ENCODE measurements at places on chromosomes 6 and 20.
A peak's percentile ranks its signal among the peaks of the same experiment; 100 is the strongest.

DNA sequence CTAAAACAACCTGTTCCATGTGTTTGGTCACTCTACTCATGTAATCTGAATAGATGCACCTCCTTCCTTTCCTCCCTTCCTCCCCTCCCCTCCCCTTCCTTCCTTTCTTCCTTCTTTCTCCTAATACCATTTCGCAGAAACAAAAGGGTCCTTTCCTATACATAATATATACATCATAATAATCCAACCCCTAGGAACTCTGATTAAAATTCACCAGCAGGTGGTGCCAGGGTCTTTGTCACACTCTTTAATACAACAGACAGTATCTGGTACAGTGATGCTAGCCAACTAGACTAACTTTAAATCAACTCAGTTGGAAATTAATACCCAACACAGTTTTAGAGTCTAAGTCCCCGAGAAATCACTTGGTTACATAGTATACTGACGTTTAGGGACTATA is 181.2 kb upstream of the SHLD1 start:
- peak; percentile 61 for DNase-seq

DNA sequence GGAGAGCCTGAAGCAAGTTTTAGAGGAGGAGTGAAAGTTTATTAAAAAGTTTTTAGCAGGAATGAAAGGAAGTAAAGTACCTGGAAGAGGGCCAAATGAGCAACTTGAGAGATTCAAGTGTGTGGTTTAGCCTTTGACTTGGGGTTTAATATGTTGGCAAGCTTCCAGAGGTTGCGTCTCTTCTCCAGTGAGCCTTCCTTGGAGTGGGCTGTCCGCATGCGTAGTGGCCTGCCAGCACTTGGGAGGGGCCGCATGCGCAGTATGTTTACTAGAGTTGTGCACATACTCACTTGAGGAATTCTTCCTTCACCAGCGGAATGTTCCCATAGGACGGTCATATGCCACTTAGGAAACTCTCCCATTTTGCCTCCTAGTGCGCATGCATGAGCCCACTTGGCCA is 235.2 kb downstream of the ALDH8A1 start:
- no peak for DNase-seq

- no peak for DNase-seq
Observed at GRCh38 chr6:24287239-24287638, 70.6 kb downstream of the DCDC2 start.

- DNase-seq, result no peak
Observed at GRCh38 chr6:148203281-148203925, 139.2 kb upstream of the SASH1 start.

DNA sequence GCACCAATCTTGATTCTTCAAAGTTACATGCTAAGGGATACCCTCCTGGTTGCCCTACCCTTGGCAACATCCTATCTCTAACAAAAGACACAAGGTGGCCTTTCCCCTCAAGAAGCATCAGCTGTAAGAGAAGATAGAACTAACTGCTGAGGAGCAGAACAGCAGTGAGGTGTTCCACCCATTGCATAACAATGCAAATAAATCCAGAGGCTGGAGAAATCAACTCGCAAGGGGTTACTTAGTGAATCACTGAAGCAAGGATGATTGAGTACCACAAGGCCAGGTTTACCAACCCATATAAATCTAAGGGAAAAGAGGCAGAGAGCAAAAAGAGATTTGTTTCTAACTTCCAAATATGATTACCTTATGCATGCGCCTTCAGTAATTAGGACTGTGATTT is 36.7 kb downstream of the F13A1 start:
- no peak for DNase-seq

GRCh38 chr6:14640631-14641030 is 523.1 kb downstream of the CD83 start:
- no peak for DNase-seq

DNA sequence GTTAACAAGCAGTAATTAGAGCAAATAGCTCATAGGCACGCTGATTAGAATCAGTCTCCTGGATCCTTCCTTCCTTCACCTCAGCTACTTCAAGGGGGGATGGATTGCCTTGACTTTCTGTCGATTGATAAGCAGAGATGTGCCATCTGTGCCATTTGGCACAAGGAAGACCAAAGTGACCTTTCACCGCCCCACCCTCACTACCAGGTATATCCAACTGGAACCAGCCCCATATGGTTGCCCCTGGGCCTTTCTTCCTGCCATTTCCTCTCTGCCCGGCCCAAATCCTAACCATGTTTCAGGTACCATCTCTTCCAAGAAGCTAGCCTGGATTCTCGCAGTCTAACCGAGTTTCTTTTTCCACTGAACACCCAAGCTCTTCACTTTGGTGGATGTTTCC is 8.7 kb upstream of the CPNE5 start:
- DNase-seq, result no peak

GRCh38 chr6:110049696-110050439 is 71.8 kb downstream of the GPR6 start:
- no peak for DNase-seq

GRCh38 chr6:135385299-135385698 is 112.2 kb downstream of the AHI1 start:
- no peak for DNase-seq

GRCh38 chr6:113978084-113978675 is 7.2 kb upstream of the HDAC2 start:
- no peak for DNase-seq

GRCh38 chr6:139156551-139156950 is 21.7 kb downstream of the HECA start:
- DNase-seq, result no peak

DNA sequence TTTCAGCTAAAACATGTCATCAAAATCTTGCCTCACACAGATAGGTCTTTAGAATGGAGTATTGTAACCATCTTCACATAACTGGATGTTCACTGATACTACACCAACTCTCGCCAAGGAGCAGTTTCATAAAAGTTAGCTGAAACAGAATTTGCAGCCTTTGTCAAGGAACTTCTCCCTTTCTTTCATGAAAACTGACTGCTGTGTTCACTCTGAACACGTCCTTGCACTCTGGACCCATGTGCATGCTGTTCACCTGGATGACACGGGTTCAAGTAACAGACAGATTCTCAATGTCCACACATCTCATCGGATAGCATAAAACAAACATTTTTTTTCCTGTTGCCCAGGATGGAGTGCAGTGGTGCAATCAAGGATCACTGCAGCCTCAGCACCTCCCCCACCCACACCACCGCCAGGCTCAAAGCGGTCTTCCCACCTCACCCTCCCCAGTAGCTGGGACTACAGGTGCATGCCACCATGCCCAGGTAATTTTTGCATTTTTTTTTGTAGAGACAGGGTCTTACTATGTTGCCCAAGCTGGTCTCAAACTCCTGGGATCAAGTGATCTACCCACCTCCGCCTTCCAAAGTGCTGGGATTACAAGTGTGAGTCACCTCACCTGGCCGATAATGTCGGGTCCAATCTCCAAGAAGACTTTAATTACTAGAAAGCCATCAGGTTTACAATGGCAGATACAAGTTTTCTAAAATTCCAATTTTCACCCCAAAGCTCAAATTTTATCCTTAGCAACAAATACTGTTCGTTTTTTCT is 9.4 kb downstream of the DIDO1 start:
- no peak for DNase-seq

- DNase-seq, result no peak
Observed at GRCh38 chr20:3934624-3935023, 45.4 kb downstream of the PANK2 start.

GRCh38 chr20:24681634-24682495 is 212.4 kb downstream of the SYNDIG1 start:
- no peak for DNase-seq

DNA sequence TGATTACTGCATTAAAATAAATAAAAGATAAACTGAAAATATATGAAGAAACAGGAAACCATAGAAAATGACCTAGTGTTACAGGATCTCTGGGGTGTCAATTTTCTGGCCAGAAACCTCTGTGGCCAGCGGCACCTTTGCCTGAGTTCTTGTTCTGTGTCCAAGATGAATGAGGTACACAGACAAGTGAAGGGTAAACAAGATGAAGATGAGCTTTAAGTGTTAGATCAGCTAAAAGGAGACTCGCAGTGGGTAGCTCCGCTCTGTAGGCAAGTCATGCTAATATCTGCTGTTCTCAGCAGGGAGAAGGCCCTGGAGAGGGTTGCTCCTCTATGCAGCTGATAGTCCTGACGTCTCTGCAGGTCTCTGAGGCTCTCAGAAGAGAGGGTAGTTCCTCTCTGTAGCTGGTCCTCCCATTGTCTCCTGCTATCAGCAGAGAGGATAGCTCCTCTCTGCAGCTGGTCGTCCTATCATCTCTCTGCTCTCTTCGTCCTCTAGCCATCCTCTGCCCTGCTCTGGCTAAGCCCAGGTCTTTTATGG is 35.9 kb upstream of the TBC1D22B start:
- DNase-seq, result no peak

GRCh38 chr6:118618676-118619377 is 32.6 kb downstream of the CEP85L start:
- peak; percentile 58 for DNase-seq

DNA sequence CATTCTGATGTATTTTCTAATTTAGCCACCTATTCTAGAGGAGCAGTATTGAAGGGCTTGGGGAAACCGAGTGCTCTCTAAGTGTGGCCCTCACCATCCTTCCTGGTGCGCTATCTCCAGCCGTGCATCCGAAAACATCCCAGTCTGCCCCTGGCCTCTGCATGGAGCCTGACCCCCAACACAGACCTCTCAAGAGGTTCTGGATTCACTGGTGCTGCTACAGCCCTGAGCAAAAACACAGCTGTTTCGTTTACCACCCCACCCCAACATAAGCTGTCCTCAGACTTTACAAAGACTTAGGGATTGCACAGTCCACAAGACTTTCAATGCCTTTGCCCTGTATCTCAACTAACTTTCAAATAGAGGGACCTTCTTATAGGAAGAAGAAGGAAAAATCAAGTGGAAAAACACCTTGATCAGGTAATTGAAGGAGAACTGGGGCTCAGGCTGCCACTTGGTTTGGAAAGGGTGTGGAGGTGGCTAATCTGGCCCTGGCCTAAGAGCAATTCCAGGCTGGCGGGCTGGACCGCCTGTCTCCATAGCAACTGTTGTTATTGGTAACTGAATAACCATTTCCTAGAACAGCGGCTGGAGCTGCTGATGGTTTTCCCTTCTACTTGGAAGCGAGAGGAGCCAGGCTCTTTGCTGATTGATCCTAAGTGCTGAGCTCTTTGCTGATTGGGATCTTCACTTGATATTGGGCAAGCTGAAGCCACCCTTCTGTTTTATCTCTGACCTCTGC is 90.2 kb upstream of the TOX2 start:
- DNase-seq, result no peak

GRCh38 chr20:36173451-36173933 is 19.0 kb downstream of the EPB41L1 start:
- DNase-seq, result no peak

GRCh38 chr6:81750681-81751387 is 1.6 kb downstream of the TENT5A start:
- DNase-seq, result no peak

GRCh38 chr6:170455335-170455979 is 97.7 kb downstream of the PSMB1 start:
- DNase-seq, result no peak

DNA sequence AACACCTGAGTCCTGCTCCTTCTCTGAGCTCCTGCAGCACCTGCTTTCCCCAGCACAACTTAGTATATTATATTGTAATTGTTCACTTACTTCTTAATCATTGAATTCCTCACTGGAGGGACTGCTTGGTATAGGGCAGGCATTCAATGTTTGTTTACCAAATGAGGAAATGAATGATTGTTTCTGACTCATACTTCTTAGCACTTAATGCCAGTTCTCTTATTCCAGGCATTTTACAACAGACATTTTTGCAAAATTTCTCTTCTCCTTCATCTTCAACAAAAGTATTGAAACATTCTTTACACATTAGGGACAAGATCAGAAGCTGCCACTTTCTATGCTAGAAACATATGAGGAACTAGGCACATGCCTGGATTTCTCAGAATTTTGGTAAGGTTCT is 119.4 kb downstream of the TBX18 start:
- DNase-seq, result no peak

DNA sequence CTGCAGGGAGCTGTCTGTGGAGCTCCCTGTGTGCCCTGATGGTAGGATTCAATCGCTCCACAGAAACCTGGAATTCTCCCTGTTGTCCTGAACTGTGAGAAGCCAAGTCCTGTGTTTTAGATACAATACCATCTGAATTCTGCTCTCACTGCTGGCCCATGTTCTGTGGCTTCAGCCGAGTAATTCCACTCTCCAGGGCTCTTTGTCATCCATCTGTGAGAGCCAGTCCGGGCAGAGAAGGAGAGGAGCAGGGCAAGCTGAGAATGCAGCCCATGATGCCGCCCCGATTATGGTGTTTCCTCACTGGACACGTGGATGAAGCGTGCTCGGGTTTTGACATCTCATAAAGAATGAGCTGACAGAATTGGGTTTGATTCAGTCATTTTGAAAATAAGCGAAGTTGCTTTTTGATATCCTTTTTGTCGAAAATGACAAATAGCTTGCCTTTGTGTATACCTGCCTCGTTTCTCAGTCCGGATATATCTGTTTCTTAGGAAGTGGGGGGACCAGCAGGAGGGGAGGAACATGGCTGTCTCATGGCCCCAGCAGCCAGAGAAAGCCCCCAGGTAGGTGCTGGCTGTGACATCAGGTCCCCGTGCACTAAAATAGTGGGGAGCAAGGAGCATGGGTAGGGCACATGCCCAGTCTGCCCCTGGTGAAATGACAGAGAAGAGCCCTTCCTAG is 8.2 kb upstream of the CD93 start:
- DNase-seq, result no peak

GRCh38 chr6:11868392-11868791 is 89.8 kb upstream of the ADTRP start:
- no peak for DNase-seq

DNA sequence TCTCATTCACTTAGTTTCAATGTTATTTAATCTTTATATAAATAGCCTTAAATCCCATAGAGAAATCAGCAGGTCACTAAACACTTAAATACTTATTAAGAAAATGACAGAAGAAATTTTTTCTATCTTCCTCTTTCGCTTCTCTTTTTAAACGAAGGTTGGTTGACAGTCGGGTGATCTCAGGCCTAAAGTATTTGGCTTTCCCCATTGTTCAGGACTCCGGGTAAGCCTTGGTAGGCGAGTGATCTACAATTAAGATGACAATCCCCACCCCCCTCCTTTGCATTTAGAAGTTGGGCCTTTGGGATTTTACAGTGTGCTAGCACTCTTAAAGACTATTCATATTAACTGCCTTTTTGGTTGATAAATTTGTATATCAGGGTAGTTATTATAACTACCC is 19.7 kb upstream of the UTRN start:
- DNase-seq, result no peak

GRCh38 chr6:151060766-151061531 is 178.8 kb upstream of the AKAP12 start:
- DNase-seq, result no peak

GRCh38 chr20:16748308-16748900 is at the start of gene OTOR:
Gene OTOR (plus strand): TSS chr20:16748358. CDS start chr20:16748402, 44 bp downstream.
- DNase-seq, result no peak

- no peak for DNase-seq
Observed at GRCh38 chr6:12968290-12968689, 251.7 kb downstream of the PHACTR1 start.

GRCh38 chr6:136921936-136922684 is at the start of gene SLC35D3:
Gene SLC35D3 (plus strand): TSS chr6:136922301. CDS start chr6:136922429, 128 bp downstream.
- DNase-seq, result peak; percentile 13

- peak; percentile 39 for DNase-seq
Observed at GRCh38 chr6:167122041-167122826, 662 bp upstream of the CCR6 start.

GRCh38 chr20:40323361-40323794 is 365.7 kb downstream of the MAFB start:
- no peak for DNase-seq

GRCh38 chr6:49384904-49385303 is 78.1 kb downstream of the MMUT start:
- no peak for DNase-seq

- no peak for DNase-seq
Observed at GRCh38 chr20:54474866-54475265, 527 bp upstream of the DOK5 start.
